Activated T-helper 9 cell treated with anti-CD3 and anti-CD28 coated beads, Interleukin-2, amount 50 U/mL, for 16 hours (primary cell): ENCODE measurements at places on chromosomes 12 and 14.
A peak's percentile ranks its signal among the peaks of the same experiment; 100 is the strongest.

DNA sequence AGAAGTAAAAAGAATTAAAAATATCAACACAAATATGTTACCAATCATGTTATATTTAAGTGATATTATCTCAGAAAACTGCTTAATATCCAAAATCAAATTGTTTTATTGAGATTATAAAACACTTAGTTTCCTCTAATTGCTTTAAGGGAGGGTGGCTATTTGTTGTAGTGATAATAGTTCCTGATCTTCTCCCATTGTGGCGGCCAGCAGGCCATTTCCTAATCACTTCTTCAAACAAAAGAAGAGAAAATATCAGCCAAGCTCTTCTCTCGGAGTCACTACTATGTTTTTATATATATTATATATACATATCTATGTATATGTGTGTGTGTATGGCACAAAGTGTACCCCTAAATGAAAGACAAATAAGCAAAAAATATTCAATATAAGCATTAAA, 31.5 kb downstream of the ERO1A start:
- no peak for DNase-seq

GRCh38 chr14:85528897-85529631, 880 bp upstream of the FLRT2 start:
- no peak for DNase-seq

DNA sequence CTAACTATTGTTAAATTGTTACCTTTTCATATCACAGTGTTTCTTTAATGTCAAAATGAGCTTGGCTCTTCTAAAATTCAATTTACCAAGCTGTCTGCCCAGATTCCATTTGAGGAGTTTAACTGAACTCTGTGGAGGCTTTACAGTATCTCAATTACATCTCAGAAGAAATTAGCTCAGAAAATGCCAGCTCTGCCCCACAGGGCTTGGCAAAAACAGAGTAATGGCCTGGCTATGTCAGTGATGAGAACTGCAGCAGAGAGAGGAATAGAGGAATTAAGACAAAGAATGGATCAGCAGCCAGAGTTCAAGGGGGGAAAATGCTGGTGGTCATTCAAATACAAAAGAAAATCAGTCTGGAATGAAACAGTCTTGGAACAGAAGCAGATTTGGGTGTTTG, 15.8 kb upstream of the TMTC1 start:
- DNase-seq = no peak

DNA sequence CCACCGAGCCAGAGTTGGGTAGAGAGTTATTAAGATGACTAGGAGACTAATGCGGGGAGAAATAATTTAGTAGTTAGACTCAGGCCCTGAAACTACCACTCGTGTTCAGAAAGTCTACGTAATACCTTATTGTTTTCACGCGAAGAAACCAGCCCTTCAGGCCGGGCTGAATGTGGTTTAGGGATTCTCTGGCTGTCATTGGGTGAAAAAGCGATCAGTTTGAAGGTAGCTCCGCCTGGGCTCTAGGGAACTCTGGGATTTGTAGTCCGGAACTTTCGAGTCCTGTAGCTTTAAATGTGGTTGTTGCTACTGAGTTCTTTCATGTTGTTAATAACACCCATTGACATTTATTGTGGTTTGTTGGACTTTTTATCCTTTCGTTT, 549 bp upstream of the WDR89 start:
- peak; percentile 58 for DNase-seq

DNA sequence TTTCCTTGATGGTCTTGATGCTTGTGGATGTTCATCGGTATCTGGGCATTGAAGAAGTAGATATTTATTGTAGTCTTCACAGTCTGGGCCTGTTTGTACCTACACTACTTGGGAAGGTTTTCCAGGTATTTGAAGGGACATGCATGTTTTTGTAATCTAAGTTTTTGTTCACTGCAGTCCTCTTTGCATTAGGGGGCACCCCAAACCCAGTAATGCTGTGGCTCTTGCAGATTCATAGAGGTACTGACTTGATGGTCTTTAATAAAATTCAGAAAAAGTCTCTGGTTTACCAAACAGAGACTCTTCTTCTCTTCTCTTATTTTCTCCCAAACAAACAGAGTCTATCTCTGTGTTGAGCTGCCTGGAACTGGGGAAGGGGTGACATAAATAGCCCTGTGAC, 150.9 kb upstream of the SLC16A7 start:
- DNase-seq = no peak

DNA sequence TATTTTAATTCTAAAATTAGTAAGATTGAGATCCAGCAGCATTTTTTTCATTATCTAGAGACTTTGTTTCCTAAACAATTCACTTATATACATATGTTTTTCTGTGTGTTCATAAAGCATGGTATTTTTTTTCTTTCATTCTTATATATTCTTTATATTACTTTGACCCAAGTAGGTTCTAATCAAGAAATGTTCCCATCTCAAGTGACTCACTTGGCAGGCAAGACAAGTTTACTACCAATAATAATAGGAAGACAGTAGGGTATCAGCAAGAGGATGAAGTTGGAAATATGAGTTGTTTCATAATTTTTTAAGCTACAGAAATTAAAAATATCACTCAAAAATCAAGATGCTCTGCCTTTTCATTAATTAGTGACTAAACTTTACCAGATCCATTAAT, 613.4 kb upstream of the ATP2B1 start:
- no peak for DNase-seq

DNA sequence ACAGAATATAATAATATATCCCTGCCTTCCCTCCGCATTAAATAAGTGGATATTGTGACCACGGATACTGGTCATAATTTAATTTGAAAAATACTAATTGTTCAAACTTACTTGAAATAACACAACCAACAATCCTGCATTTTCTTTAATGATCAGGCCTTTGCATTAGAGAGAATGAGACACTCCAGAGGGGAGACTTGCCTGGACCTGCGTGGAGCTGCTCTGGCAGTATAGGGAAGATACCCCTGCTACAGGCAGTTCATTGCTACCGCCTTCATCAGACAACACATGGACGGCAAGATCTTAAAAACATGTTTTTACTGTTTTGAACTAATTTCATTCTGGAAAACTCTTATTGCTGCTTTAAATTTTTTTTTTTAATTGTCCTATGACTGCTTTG, 211.0 kb upstream of the FAR2 start:
- no peak for DNase-seq

DNA sequence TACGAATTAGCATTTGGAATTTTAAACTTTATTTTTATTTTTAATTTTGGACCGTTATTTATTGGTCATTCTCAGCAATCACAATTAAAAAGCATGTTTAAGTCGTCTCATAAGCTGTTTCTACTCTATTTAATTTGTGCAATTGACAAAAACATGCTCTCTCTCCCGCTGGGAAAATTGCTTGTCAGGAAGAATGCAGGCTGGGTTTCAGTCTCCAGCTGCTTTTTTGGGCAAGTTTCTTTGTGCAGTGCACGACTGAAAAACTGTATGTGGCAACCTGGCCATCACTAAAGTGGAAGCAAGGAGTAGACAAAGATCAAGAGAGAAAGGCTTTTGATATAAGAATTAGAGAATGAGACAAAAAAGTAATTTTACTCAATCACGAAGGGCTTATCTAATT, 941.5 kb upstream of the MDGA2 start:
- DNase-seq = no peak

DNA sequence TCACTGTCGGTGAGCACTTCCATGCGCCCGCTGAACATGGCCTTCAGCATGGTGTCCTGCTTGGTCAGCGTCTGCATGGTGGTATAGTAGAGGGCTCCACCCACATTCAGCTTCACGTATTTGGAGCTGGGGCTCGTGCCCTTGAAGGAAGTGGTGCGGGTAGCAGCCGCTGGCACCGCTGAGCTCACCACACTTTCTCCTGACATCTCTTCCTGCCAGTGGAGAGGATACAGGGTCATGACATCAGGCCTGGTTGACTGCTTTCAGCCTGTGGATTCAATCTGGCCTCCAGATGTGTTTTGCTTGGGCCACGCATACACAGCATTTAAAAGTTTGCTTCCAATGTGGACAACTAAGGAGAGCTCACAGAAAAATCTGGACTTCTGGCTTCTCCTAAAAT, 7.6 kb downstream of the KCTD10 start:
- DNase-seq = no peak

GRCh38 chr12:88781909-88782308, 201.6 kb upstream of the KITLG start:
- no peak for DNase-seq

GRCh38 chr14:76715511-76716081, 45.7 kb upstream of the VASH1 start:
- no peak for DNase-seq
